Occipital lobe (tissue), 3 donors: ENCODE measurements at places on chromosomes 6 and 20.

DNA sequence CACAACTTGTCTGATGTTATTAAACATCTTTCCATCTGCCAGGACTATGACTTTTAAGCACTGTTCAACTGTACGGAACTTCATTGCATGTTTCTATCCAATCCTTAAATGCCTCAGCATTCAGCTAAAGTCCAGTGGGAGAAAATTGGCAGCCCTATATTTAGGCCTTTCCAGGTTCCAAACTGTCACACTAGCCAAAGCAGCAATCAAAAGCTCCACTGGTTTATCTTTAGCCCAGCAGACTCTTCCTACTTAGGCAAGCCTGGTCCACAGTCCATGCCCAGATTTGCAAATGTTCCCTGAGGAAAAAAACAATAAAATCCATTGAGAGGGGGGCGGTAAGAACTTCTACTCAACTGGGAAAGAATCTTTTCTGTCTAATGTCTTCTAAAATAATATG lies 349.1 kb upstream of the GJE1 start:
- DNase-seq = no peak

GRCh38 chr6:25359891-25360290 lies 80.7 kb downstream of the CARMIL1 start:
- DNase-seq = no peak

- DNase-seq = no peak
These were observed 14.8 kb downstream of the BANF2 start for GRCh38 chr20:17714597-17714996.

GRCh38 chr20:58553841-58554240 lies 38.6 kb upstream of the APCDD1L start:
- DNase-seq = no peak

- no peak for DNase-seq
These were observed 362.9 kb downstream of the ZFAND3 start for GRCh38 chr6:38182426-38182825.

- no peak for DNase-seq
These were observed 151.4 kb upstream of the CHD6 start for GRCh38 chr20:41769592-41770018.

DNA sequence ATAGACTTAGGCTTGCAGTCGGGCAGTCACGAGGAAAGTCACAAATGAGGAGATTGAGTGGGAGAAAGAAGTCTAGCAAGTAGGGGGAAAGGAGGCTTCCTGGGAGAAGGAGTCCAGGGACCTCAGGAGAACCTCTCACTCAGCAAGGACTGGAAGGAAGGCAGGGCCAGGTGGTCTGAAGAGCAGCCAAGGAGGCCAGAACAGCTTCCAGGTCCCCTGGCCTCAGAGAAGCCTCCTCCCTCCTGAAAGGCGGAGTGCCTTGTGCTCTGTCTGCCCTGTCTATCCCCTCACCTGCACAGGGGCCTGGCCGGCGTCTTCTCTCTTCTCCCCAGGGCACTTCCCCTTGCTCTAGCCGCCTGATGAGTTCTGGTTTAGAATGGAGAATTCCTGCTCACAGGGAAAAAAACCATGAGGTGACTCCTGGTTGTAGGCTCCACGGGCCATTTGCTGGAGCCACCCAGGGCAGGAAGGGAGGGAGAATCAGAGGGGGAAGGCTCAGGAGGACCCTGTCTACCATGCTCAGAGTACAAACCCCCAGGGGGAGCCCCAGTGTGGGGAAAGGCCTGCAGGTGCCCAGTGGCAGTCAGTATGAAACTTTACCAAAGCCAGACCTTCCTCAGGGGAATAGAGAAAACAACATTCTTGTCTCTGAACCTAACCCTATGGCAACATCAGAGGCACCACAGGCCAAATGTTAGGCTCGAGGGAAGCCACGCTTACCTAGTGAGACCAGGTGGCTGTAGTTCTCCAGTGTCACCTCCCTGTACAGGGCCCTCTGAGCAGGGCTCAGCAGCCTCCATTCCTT lies 11.2 kb downstream of the ZNF337 start:
- no peak for DNase-seq

GRCh38 chr6:150492941-150493340 lies 106.7 kb upstream of the PLEKHG1 start:
- no peak for DNase-seq

- no peak for DNase-seq
These were observed 220.1 kb downstream of the HACE1 start for GRCh38 chr6:104639668-104640067.

DNA sequence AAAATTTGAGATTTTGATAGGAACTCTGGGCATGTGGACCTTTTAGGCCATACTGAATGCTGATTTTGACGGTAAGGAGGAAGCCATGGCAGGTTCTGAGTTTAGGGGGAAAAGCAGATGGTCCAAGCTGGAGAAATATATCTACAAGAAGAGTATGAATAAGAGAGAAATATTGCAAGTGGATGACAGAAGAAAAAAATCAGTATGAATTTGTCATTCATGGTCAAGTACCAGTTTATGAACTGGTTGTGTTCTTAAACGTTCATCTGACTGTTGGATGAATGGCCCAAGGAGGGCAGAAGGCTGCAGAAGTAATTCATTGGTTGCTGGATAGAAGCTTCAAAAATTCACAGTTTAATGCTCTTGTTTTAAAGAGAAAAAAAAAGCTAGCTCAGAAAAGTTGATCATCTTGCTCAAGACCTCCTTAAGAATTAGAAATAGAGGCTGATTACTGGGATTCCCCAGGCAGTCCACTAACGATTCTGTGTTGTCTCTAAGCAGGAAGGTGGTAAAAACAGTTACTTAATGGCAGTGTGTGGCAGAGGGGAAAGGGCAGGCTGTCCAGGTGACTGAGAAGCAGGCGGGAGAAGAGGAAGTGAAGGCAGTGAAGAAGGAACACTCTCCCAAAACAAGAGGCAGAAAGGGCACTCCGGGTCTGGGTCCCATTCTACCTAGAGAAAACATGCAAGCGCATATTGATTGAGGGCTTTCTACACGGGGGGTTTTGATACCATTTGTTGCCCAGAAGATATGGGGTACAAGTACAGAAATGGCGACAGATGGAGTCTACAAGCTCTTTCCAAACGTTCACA lies 2.0 kb upstream of the DUSP22 start:
- DNase-seq = no peak

GRCh38 chr20:31687777-31688176 lies 34.9 kb downstream of the BCL2L1 start:
- DNase-seq = no peak

DNA sequence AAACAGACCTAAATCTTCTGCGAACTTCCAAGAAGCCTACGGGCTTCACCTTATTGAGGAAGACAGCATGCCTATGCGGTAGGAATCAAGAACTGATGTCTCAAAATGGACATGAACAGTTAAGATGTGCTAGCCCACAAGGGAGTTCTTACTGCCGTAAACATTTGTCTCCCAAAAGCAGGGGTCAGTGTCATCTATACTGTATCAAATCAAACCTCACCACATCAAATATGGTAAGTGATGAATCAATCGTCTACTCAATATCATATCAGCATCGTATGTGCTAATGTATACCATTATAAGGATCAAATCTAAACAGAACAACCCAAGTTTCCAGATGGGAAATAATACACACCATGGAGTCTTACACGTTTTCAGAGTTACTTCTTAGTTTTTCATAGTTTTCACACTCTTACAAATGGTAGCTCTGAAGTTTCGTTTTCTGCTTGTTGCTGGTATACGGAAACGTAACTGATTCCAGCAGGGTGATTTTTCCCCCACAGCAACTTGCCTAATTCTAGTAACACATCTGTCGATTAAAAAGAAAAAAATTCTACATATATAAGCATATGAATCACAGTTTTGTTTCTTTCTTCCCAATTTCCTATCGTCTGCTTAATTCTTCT lies 12.6 kb downstream of the RRBP1 start:
- DNase-seq = no peak

- no peak for DNase-seq
These were observed 50.4 kb upstream of the SEC63 start for GRCh38 chr6:108008363-108008762.

- no peak for DNase-seq
These were observed 3.4 kb downstream of the OPN5 start for GRCh38 chr6:47785182-47785581.

DNA sequence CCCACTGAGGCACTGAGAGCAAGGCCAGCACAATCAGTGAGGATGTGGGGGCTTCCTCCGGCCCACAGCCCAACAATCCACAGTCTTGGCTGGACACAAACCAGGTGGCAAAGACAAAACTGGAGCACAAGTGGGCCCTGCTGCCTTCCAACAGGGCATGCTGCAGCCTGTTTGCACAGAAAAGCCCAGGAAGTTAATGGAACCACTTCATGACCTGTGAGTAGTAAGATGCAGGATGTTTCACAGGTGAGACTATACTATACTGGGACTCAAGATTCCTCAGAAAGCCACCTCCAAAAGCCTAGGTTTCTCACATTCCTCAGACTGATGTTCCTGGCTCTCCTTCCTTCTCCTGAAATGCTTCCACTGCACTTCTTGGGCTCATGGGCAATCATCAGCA lies 235.5 kb downstream of the KIF16B start:
- no peak for DNase-seq

GRCh38 chr6:48472091-48472490 lies 361.1 kb upstream of the PTCHD4 start:
- DNase-seq = no peak

GRCh38 chr20:51450221-51450712 lies 92.3 kb downstream of the NFATC2 start:
- DNase-seq = no peak

DNA sequence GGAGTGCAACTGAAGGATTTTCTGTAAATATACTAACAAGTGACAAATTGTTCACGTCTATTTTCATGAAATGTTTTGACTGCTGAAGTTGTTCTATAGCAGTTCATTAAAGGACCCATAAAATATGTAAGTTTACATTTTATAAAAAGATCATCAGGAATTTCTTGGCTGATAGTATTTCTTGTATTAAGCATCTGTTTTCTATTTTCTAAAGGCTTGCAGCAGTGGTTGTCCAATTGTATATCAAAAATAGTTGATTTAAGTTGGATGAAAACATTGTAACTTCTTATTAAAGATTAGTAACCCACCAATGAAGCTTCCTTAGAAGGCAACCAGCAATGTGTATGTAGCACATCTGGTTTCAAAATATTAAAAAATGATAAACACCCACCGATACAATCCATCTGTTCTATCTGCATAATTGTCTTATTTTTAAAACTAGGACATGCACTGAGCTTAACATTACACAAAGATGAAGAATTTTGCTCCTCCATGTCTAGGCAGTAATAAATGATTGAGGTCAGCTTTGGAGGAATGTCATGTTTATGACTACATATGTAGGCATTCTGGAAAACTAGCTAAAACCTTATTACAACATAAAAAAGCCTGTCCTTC lies 301.3 kb upstream of the TCF21 start:
- no peak for DNase-seq

GRCh38 chr20:1389703-1390580 lies 2.9 kb downstream of the FKBP1A start:
- DNase-seq = no peak

DNA sequence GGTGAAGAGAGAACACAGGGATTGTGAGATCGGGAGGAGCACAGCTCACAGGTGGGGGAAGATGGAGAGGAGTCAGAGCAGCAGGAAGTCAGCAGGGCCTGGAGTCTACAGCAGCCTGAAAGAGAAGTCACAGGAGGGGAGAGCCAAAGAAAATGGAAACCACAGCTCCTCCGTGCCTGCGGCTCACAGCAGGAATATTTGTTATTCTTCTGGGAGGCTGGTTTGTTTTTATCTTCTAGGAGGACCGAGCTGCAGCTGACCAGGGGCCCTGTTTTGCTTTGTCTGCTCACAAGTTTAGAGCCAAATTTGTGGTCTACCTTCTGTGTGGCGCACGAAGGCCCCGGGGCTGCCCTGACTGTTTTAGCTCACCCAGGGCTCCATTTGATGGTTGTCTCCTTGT lies 81.8 kb downstream of the CLIC5 start:
- no peak for DNase-seq

DNA sequence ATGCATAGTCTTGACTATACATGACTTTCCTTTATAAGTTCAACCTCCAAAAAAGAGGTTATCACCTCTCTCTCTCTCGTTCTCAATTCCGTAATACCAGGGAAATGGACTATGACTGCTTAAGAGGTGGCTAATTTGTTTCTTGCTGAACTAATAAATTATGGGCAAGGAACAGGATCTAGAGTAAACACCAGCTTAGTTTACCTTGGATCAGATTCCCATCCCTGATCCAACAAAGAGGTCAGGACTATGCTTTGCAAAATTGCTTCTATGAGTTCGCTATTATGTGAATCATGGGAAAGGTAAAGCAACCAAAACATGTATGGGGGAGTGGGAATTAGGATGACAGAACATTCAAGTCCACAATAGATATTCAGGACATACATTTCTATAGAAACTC lies 630.7 kb downstream of the HACE1 start:
- DNase-seq = no peak

DNA sequence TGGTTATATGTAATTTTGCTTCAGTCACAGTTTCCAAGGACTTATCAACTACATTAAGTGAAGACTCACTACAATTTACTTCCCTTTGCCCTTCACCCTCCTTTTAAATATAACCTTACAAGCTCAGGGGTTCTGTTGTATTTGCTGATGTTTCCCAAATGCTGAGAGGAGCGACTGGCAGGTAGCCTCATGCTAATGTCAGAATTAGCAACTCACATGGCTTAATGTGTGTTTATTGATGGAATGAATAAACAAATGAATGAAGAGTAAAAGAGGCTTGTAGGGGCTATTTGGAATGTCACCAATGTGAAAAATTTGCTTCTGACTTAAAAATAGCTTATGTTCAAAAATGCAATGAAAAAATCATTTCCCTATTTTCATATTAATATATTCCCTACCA lies 41.4 kb upstream of the MAP7 start:
- DNase-seq = no peak

DNA sequence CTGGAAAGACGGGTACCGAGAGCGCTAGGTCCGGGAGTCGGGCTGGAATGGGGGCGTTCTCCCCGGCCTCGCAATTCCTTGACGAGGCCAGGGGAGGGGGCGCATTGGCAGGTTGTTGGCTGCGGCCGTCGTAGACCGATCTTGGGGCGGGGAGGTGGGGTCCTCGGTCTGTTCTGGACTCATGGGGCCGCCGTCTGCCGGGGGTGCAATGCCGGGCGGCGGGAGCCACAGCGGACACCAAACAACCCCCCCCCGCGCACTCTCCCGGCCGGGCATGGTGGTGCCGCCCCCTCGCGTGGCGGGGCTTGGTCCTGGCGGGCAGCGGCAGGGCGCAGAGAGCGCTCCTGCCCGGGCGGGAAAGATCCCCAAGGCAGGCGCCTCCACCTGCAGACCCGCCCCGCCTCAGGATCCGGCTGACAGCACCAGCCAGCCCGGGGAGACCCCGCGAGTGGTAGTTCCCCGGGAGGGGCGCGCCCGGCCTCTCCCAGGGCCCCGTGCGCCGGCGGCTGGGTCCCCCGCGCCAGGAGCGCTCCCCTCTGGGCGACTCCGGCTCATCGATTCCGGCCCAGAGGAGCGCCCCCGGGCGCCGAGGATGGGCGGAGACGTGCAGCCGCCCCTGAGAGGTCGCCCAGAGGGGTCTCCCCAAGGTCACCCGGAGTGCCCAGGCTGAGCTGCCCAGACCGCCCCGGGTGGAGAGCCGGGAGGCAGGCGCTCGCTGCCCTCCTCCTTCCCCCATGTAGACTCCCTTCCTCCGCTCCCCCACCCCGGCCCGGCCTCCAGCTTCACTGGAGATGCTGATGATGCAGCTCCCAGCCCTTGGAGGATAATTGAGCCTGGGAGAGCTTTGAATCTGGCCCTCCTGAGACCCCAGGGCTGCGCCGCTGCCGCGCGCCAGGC lies 709 bp downstream of the PPP1R16B start:
- DNase-seq = peak; percentile 37

GRCh38 chr20:34055290-34055689 lies 56.8 kb downstream of the EIF2S2 start:
- DNase-seq = no peak

GRCh38 chr6:147614501-147614900 lies 106.0 kb downstream of the SAMD5 start:
- DNase-seq = no peak

- no peak for DNase-seq
These were observed 8.2 kb downstream of the DIDO1 start for GRCh38 chr20:62918147-62918546.
